ENCODE measurements at places on chromosomes 4 and X.

GRCh38 chr4:141177171-141177570 is 43.5 kb upstream of the ZNF330 start:
- DNase-seq, result no peak

GRCh38 chr4:72933029-72933428 is 136.5 kb downstream of the COX18 start:
- no peak for DNase-seq

- DNase-seq, result no peak
Measured at GRCh38 chr4:173051716-173052115, 116.9 kb upstream of the GALNT7 start.

GRCh38 chr4:13640149-13640940 is 12.8 kb upstream of the BOD1L1 start:
- DNase-seq, result no peak

DNA sequence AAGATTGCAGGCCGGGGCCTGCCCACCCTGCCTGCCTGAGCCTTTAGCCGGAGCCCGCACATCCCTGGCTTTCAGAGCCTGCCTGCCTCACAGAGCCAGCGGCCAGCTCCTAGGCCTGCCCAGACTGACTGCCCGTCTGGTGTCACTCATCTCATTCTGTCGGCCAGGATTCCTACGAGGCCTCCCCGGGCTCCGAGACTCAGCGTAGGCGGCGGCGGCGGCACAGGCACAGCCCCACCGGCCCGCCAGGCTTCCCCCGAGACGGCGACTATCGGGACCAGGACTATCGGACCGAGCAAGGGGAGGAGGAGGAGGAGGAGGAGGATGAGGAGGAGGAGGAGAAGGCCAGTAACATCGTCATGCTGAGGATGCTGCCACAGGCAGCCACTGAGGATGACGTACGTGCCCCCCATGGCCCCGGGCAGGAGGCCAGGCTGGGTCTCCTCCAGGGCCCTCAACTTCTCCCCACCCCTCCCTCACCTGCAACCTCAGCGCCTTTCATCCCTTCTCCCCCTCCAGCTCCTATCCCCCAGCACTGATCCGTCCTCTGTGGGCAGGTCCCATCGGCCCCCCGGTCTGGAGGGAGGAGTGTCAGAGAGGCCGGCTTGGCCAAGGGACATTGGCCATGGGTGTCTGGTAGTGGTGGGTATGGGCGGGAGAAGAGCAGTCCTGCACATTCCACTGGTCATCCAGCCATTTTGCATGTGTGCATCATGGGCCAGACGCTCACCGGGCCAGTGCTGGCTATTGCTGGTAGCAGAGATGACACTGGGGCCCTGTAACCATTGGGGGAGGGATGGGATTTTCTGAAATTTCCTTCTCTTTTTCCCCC is 22.6 kb upstream of the UBA1 start:
- DNase-seq, result no peak

DNA sequence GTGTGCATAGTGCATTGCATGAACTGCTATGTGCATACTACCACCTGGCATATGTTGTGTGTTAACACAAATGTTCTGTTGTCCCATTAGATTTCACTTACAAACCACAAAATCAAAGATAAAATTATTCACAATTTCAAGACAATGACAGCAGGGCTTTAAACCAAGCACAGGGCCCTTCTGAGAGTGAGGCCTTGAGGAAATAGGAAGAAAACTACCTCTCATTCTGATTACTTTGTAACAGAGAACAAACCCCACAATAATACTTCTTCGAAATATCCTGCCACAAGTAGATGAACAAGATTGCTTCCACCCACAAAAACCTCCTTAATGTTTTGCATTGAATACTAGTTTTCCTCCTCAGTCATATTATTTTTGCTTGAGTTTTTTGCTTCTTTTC is 85.5 kb upstream of the SPANXB1 start:
- no peak for DNase-seq

- DNase-seq, result no peak
Measured at GRCh38 chrX:153740631-153741222, 16.1 kb downstream of the ABCD1 start.

All from non-pigmented ciliary epithelial cell (primary cell).